ENCODE measurements at places on chromosomes 1 and 21. TPM values are rescaled to one million over a fixed set of nuclear protein-coding genes. Genes with fewer than 3 reads are reported as not detected.

GRCh38 chr1:204505674-204506200 lies 10.5 kb upstream of the MDM4 start:
- no peak for ATAC-seq

The APCS gene
- total RNA-seq, result not detected

- no peak for ATAC-seq
Measured at GRCh38 chr1:167905671-167906070, 8.3 kb downstream of the ADCY10 start.

DNA sequence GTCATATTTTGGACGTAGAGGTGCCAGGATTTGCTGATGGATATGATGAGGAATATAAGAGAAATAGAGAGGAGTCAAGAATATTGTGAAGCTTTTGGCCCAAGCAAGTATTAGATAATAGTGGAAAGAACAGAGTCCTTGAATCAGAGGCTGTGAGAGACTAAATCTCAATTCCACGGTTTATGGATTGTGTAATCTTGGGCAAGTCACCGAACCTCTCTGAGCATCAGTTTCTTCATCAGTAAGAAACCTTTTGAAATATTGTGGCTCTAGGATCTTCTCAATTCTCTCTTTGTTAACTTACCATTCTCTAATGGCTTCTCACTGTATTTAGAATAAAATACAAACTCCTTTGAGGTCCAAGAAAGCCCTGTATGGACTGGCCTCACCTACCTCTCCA lies 77.6 kb downstream of the RPS6KA1 start:
- no peak for ATAC-seq

DNA sequence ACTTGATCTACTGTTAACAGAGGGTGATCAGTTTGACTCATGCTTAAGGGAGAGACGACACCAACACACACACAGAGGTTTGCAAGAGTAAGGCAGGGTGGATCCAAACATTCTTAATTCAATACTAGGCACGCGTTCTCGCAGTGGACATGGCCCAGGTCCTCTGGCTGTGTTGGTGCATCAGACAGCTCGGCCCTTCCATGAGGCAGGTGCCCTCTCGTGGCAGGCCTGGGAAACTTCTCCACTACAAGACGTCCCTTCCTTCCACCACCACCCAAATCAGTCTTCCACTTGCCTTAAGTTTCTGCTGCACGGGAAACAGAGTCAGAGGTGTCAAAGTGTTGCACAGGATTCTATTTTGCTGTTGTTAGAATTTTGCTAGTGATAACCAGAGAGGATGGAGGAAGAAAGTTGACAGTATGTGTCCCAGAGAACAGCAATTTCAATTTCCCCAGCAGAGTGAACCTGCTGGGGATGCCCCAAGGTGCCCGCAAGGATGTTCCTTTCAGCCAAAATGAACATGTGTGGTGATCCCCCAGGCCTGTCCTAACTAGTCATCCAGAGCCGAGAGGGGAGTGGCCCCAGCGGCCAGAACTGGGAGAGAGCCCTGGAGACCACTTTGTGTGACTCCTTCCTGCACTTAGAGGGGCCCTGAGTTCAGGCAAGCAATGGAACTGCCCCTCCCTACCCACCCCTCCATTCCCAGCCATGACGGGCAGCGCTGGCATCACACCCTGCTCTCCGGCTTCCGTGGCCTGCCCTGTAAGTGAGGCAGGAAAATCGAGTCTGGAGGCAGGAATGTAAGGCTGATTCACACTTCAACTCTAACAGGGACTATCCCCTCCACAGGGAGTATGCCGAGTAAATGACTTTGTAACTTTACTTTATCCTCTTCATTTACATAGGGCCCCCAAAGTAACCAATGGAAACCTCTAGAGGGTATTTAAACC lies 34.8 kb downstream of the MX1 start:
- peak; percentile 84 for ATAC-seq

- ATAC-seq, result no peak
Measured at GRCh38 chr1:59220356-59220755, 76.5 kb upstream of the FGGY start.

GRCh38 chr1:1085171-1085841 lies 11.2 kb upstream of the RNF223 start:
- ATAC-seq, result no peak

DNA sequence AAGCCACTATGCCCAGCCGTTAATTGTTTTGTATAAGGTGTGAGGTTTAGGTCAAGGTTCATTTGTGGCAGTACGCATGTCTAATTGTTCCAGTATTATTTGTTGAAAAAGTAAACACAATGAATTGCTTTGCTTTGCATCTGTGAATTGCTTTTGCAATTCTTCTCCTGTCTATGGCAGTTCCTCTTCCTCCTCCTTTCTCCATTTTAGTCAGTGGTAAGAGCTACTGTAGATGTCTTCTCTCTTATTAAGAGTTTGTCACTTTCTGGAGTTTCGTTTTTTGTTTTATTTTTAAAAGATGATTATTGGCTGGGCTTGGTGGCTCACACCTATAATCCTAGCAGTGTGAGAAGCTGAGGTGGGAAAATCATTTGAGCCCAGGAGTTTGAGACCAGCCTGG lies 29.2 kb downstream of the C1orf185 start:
- no peak for ATAC-seq

DNA sequence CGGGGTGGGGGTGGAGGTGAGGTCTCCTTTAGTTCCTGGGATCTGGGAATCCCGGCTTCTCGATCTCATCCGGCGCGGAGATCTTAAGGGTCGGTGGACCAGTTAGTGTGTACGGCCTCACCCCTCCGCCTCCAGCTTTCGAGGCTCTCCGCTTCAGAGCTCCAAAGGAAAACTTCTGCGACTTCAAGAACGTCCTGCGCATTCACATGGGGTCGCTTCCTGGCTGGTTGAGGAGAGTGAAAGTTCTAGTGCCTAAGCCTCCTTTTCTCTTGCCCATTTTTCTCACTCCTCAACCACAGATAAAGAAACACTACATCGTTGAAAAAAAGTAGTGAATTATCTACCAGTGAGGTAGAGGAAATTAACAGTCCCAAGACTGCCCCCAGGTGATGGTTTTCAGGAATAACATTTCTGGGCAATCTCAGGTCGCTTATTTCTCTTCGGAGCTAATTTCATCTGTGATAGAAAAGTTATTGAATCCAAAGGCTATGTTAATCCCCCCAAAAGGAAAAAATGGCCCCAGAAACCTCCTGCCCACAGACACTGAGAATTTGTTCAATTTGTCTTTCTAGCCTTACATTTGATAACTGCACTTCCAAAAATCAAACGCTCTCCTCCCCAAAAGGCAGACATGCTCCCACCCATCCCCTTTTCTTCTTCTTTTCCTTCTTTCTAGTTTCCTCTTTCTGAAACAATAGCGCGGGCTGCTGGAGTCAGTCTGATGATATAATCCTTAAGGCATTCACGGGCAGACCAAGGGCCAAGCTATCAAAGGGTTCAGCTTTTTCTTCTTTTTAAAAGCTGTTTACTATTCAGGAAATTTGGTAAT lies 20.6 kb upstream of the TBX15 start:
- peak; percentile 53 for ATAC-seq

GRCh38 chr1:230230948-230231773 lies 164.1 kb downstream of the GALNT2 start:
- ATAC-seq, result no peak

GRCh38 chr21:46650476-46651098 lies 15.1 kb downstream of the PRMT2 start:
- no peak for ATAC-seq

The LORICRIN gene
- total RNA-seq, result not detected

The STPG1 gene
- 2.2 TPM for total RNA-seq

GRCh38 chr1:35707601-35708440 lies 10.9 kb downstream of the C1orf216 start:
- peak; percentile 43 for ATAC-seq

GRCh38 chr1:22075718-22076117 lies 23.2 kb downstream of the CDC42 start:
- ATAC-seq, result no peak

- ATAC-seq, result no peak
Measured at GRCh38 chr1:53663529-53664300, 75.2 kb downstream of the GLIS1 start.

The SYPL2 gene
- total RNA-seq, result 8.4 TPM

DNA sequence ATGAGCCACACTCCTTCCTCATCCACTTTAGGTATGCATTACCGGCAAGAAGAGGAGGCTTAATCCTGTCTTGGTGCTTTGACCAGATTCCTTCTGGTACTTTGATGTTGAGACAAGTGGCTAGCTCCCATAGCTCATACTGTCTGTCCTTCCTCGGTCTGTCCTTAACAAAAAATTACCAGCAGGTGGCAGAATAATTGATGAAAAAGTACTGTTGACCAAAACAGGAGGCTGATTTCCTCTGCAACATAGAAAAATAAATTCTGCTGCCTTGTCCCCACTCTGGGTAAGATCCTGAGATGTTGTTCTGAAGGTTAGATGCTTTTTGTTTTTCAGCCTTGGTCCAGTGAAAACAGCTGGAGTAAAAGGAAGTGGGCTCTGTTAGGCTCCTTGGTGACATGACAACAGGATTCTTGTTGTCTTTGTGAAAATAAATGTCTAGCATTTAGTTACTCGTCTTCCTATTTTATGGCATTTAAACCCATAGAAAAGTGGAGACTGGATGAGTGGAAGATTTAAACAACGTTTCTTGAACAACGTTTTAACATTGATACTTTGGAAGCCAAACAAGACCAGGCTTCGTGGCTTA lies 11.2 kb upstream of the HJV start:
- no peak for ATAC-seq

The MROH9 gene
- total RNA-seq, result not detected

The SPRR3 gene
- total RNA-seq, result 30.4 TPM

DNA sequence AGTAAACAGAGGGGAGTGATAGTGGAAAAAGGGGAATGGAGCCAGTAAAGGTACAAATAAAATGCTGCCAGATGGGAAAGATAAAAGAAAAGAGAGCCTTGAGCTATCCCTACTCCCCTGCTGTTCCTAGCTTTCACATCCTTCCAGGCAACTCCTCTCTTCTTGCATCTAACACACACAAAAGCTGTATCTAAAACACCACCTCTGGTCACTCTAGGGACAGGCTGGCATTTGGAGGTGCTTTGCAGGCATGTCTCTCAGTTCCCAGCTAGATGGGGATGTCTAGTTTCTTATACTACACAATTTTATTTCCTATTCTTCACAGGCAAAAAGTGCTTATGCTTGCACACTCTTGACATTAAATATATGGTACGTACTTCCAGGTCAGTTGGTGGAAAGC lies 185.1 kb upstream of the ST6GALNAC5 start:
- ATAC-seq, result no peak

DNA sequence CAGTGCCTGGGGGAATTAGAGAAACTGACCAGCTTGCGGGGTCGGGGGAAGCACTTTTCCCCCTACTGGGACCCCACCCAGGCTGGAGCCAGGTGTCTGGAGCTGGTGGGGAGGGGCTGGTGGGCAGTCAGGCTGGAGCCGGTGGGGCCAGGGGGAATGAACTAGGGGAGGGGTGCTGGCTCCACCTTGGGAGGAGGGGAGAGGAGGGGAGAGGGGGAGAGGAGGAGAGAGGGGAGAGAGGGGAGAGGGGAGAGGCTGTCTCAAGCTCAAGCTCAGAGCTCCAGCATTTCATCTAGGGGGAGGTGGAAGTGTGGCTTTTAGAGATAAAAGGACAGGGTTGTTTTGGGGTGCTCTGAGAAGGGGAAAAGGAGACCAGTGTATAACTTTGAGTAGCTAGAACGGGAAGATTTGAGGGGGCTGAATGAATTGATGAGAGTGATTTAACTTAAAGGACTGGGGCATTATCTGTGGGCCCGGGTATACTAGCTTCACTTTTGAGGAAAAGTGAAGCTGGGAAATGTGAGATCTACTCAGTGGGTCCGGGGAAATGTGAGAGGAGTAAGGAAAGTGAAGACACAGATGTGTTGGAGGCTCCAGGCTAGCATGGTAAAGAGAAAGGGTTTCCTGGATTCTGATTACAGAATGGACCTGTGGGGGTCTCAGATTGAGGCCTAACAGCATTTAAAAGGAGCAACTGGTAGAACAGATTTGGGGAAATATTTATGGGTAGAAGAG lies 2.8 kb downstream of the EFNA1 start:
- no peak for ATAC-seq

The BGLAP gene
- 0.54 TPM for total RNA-seq

DNA sequence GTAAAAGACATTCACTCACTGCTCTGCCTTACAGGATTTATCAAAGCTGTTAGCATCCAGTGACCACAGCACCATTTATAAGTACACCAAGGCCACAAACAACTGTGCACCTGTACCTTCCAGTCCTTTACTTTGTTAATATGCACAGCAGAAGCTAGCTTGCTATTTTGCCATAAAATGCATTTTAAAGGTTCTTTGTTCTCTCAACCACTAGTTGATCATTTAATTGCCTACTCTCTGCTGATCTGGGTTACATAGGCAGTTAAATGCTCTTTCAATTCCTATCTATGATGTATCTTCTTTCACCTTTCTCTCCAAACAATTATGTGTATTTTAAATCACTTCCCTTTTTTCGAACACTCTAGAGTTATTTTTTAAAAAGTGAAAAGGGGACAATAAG lies 126.4 kb downstream of the SIPA1L2 start:
- ATAC-seq, result no peak

- no peak for ATAC-seq
Measured at GRCh38 chr1:1324084-1324523, 356 bp downstream of the INTS11 start.

The NIBAN1 gene
- 544 TPM for total RNA-seq

- no peak for ATAC-seq
Measured at GRCh38 chr1:102019530-102019929, 22.8 kb upstream of the OLFM3 start.

GRCh38 chr1:234781241-234782065 lies 171.5 kb upstream of the IRF2BP2 start:
- no peak for ATAC-seq

- ATAC-seq, result peak; percentile 76
Measured at GRCh38 chr1:206685769-206686477, 1.2 kb downstream of the MAPKAPK2 start.

DNA sequence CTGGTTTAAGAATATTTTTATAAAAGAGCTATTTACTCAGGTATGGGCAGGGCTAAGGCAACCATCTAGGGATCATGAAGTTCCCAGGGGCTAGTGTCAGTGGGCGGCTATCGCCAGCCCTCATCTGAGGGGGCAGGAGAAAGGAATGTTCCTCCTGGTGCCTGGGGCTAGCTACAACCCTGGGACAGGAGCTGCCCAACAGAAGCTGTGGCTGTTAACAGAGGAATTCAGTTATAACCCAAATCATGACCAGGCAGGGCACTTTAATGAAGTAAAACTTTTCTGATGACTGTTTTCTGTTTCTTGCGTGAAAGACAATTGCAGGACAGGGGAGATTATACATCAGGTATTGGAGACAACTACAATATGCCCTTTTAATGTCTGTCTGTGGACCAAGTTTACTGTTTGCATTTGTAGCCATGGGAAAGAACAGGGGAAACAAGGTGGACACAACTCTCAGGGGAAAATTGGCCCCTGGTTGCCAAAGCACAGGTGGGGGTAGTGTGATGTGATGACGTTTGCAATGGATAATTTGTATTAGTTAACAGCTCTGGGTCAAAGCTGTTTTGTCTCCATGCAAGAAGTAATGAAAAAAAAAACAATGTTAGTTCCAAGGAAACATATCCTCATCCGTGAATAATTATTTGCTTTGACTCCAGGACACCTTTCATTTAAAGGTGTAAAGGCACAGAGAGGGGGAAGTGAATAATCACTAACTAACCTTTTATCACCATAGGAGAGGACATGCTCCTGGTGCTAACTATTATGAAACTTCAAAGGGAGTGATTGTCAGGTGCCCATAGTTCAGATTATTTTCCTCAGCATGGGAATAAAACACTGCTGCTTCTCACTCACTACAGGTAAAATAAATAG lies 105.2 kb downstream of the TSEN15 start:
- no peak for ATAC-seq

All from gastroesophageal sphincter (tissue), 4 donors.